ENCODE measurements at places on chromosomes 6 and 20.

GRCh38 chr20:51298141-51298749 is 244.3 kb downstream of the NFATC2 start:
- no peak for DNase-seq

- no peak for DNase-seq
Measured at GRCh38 chr20:33164763-33165095, 3.2 kb upstream of the BPIFA2 start.

- no peak for DNase-seq
Measured at GRCh38 chr20:46550461-46550860, at the start of gene OCSTAMP. Gene OCSTAMP, minus strand, starts transcription at chr20:46550654. Its CDS starts 94 bp downstream, at chr20:46550560.

GRCh38 chr6:166862287-166862977 is 93.9 kb downstream of the RNASET2 start:
- DNase-seq: no peak

GRCh38 chr6:5656226-5656625 is 350.5 kb downstream of the NRN1 start:
- no peak for DNase-seq

DNA sequence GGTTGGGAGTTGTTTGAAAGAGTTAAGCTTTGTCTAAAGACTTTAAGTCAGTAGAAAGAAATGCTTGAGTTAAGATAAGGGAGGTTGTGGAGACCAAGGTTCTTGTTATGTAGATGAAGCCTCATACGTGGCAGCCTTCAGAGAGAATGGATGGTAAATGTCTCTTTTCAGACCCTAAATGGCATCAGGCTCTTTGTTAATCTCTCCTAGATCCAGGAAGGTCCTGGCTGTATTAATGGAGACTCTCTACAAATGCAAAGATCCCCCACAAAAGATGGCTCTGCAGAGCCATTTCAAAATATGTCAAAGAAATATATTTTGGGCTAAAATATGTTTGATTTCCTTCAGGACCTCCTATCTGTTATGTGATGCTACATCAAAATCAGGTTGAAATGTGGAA is 161.6 kb downstream of the ADAT2 start:
- DNase-seq: no peak

GRCh38 chr20:19995220-19995863 is 21.8 kb upstream of the NAA20 start:
- no peak for DNase-seq

GRCh38 chr20:39268981-39269461 is 306.9 kb downstream of the DHX35 start:
- DNase-seq: no peak

DNA sequence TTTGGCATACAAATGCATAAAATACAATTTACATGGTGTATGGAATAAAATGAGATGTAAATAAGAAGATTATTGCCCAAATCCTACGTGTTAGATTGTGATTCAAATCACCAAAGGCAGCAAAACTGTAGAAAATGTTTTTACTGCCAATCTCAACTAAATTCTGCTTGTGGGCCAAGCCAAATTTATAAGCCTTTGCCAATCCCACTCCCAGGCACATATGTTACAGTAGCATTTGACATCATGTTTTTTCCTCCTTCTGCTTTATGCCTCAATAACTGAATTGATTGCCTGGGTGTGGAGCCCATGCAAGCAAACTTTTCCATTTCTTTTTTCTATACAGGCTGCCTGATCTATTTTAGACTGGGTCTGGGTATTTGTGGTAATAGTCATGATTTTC is 36.3 kb upstream of the LRRC1 start:
- no peak for DNase-seq

GRCh38 chr20:24738981-24739633 is 210.0 kb upstream of the CST7 start:
- DNase-seq: no peak

GRCh38 chr20:33316958-33317357 is 33.9 kb downstream of the BPIFB1 start:
- DNase-seq: no peak
